ENCODE measurements at places on chromosomes 7 and 10. TPM values are rescaled to one million over a fixed set of nuclear protein-coding genes. Genes with fewer than 3 reads are reported as not detected.

DPYSL4 gene
- 0.31 TPM for total RNA-seq

DNA sequence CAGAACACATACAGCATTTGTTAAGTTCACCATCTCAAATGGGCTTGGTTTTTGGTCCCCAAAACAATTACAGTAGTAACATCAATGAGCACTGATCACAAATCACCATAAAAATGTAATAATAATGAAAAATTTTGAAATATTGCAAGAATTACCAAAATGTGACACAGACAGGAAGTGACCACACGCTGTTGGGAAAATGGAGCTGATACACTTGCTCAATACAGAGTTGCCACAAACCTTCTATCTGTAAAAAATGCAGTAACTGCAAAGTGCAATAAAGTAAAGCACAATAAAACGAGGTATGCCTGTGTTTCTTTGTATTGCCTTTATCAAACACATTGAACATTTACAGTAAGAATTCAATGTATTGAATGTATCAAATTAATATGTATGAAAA is 262.7 kb downstream of the CTNNA3 start:
- no peak overlapping the region for H3K27ac ChIP-seq
- no peak for DNase-seq

- DNase-seq: no peak
- no peaks in the 10 kb centered on the region for H3K36me3 ChIP-seq
- no peak overlapping the region for H3K27ac ChIP-seq
- H3K27me3 ChIP-seq: peaks cover 17% of the 10 kb centered on the region
- H3K4me3 ChIP-seq: no peak overlapping the region
- H3K4me1 ChIP-seq: peaks cover 14% of the 10 kb centered on the region
Measured at GRCh38 chr7:44540592-44541027, 520 bp downstream of the NPC1L1 start.

GRCh38 chr7:122702872-122703510 is at the start of gene RNF148:
TSS of gene RNF148 (minus strand) at chr7:122702922. CDS start at chr7:122702750, 172 bp downstream.
- H3K36me3 ChIP-seq: no peaks in the 10 kb centered on the region
- no peak for DNase-seq
- no peaks in the 10 kb centered on the region for H3K27me3 ChIP-seq
- no peak within 1 kb of the TSS for H3K27ac ChIP-seq
- no peaks in the 10 kb centered on the region for H3K4me1 ChIP-seq
- H3K4me3 ChIP-seq: no peak within 1 kb of the TSS

DNA sequence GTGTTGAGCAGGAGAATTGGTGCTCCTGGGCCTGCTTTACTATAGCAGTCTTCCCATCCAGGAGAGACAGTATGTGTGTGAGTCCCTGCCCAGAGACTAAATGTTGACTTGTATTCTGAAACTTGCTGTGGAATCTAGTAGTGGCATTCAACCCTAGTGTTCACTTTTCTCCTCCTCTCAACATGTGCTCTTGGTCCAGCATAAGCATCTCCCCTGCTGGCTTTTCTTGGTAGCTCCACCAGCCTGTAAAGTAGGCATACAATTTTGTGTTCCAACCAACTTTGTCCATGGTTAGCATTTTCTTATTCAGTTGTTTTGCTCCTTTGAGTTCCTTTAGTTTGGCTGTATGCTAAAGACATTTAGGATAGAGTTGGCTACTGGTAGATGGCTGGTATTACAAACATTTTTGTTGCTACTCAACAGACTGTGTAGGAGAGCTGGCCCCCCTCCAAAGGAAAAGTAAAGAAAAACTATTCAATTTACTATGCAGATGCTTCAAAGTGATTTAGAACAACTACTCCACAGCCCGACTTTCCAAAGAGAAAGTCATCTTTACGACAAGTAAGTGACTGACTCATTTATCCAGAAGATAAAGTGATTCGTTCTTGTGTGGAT is 46.0 kb downstream of the ASB4 start:
- no peaks in the 10 kb centered on the region for H3K4me1 ChIP-seq
- peaks cover 3% of the 10 kb centered on the region for H3K27me3 ChIP-seq
- H3K36me3 ChIP-seq: no peaks in the 10 kb centered on the region
- no peak overlapping the region for H3K27ac ChIP-seq

DNA sequence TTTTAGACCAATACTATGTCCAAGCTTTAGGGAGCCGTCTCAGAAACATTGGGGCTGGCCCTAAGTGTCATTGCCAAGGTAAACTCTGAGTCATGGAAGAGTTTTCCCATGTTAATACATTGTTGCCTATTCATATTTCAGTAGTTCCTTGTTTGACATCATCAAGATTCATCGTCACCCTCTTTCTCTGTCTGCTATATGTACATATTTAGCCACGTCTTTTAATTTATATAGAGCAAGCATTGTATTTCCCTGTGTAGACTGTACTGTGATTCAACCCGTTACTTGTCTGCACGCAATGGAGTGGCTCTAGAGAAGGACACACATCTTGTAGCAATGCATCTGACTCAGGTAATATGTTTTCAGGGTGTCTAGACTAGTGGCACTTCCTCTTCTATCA is 217.9 kb upstream of the TPK1 start:
- H3K27ac ChIP-seq: no peak overlapping the region
- H3K4me3 ChIP-seq: no peak overlapping the region
- DNase-seq: no peak
- H3K27me3 ChIP-seq: no peaks in the 10 kb centered on the region
- H3K36me3 ChIP-seq: no peaks in the 10 kb centered on the region
- no peaks in the 10 kb centered on the region for H3K4me1 ChIP-seq

GRCh38 chr7:16619979-16620408 is 25.6 kb downstream of the ANKMY2 start:
- H3K27me3 ChIP-seq: no peaks in the 10 kb centered on the region
- H3K4me1 ChIP-seq: peaks cover 12% of the 10 kb centered on the region
- H3K36me3 ChIP-seq: peaks cover 42% of the 10 kb centered on the region
- no peak overlapping the region for H3K4me3 ChIP-seq

- H3K4me3 ChIP-seq: no peak overlapping the region
- no peak overlapping the region for H3K27ac ChIP-seq
- H3K36me3 ChIP-seq: no peaks in the 10 kb centered on the region
- peaks cover 40% of the 10 kb centered on the region for H3K4me1 ChIP-seq
- no peaks in the 10 kb centered on the region for H3K27me3 ChIP-seq
Measured at GRCh38 chr7:81209059-81209458, 290.2 kb upstream of the SEMA3C start.

- no peak for DNase-seq
- no peaks in the 10 kb centered on the region for H3K36me3 ChIP-seq
- H3K27ac ChIP-seq: no peak overlapping the region
- H3K27me3 ChIP-seq: peaks cover 10% of the 10 kb centered on the region
- no peak overlapping the region for H3K4me3 ChIP-seq
Measured at GRCh38 chr7:47035522-47035921, 546.4 kb downstream of the TNS3 start.

DNA sequence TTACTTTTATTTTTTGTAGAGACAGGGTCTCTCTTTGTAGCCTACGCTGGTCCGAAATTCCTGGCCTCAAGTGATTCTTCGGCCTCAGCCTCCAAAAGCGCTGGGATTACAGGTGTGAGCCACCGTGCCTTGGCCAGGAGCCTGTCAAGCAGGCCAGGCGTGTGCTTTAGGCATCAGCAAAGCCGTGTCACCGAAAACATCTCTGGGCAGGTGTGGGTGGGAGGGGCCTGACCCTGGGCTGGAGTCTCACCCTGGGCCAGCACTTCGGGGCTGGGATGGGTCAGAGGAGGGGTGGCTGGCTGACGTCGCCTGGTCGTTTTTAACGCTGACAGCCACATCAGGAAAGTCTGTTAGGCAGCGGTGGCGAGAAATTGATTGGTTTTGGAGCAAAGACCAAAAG is 80.9 kb downstream of the UNCX start:
- H3K4me3 ChIP-seq: no peak overlapping the region
- no peak for DNase-seq
- no peaks in the 10 kb centered on the region for H3K4me1 ChIP-seq
- H3K27ac ChIP-seq: no peak overlapping the region
- H3K27me3 ChIP-seq: peaks cover 6% of the 10 kb centered on the region
- no peaks in the 10 kb centered on the region for H3K36me3 ChIP-seq

GRCh38 chr7:51639661-51640334 is 323.2 kb upstream of the COBL start:
- H3K4me3 ChIP-seq: no peak overlapping the region
- H3K36me3 ChIP-seq: no peaks in the 10 kb centered on the region
- no peak for DNase-seq
- H3K27me3 ChIP-seq: peaks cover 2% of the 10 kb centered on the region
- H3K27ac ChIP-seq: no peak overlapping the region
